Gastroesophageal sphincter (tissue), 4 donors: ENCODE measurements at places on chromosomes 7 and 10.

DNA sequence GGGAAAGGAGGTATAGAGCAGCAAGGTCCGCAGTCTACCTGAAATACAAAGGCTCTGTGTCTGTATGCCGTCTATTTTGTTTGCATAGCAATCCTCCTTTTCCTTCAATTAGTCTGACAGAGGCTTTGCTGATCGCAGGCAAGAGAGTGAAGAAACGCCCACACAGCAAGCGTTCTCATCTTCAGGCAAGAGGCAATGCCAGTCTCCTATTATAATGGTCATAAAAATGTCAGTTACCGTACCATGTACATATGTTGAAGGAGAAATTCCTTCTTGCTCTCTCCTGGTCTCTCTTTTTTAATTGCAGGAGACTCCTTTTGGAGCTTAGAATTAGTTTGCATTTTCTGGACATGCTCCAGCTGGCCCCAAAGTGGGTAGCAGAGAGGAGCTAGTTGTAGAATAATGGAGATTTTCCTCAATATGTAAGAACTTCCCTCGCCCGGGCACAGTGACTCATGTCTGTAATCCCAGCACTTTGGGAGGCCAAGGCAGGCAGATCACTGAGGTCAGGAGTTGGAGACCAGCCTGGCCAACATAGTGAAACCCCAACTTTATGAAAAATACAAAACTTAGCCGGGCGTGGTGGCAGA, 139.5 kb downstream of the PFKFB3 start:
- ATAC-seq, result no peak

- ATAC-seq, result peak; percentile 37
Observed at GRCh38 chr7:51316666-51317581, at the start of gene COBL. COBL (minus strand) TSS chr7:51316809; CDS start chr7:51316633, 176 bp downstream.

DNA sequence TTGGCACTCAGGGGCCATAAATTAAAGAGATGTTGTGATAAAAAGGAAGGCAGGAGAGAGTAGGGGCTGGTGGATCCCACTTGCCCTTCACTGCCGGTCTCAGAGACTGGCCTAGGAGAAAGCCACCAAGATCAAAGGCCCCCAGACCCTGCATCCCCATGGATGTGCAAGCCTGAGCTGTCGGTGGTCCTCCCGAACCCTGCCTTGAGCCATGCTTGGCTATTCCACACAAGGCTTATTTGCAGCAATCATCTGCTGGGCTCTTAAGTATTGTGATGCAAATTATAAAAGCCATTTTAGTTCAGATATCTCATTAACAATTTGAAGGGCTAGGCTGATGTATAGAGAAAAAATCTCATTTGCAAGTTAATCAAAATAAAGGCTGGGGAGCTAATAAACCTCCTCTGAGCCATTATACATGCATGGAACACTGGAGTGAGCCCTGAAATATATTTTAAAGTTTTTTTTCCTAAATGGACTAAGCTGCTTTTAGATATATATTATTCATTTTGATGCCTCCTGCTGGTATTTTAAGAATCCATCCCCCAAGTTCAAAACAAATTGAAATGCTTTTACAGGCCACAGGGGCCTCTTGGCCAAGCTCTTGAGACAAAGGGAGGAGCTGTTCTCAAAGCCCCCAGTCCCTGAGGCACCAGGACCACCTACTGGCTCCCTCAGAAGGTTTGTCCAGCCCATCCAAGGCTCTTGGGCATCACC, 28.1 kb downstream of the OAT start:
- no peak for ATAC-seq

DNA sequence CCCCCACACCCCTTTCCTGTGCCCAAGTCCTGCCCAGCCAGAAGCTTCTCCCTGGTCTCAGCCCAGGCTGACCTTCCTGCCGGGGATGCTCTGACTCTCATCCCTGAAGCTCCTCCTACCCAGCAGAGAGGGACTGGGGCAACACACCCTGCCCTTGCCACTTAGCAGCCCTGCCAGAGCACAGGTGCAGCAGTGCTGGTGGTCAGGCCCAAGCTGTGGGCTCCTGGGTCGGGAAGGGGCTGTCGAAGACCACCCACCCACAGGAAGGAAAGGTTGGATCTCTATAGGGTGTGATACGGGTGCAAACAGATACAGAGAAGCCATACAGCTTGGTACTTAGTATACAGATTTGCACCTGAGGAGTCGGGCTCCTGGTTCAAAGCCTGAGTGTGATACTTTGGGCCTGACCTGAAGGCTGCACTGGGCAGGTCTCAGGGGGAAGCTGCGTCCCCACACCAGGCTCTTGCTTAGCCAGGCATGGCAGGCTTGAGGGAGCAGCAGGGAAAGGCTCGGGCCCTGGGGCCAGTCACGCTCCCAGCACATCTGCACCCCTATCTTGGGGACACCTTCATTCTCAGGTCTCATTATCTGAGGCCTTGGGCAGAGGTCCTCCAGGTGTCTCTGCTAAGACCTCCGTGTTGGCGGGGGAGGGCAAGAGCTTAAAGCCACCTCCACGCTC, 47.3 kb downstream of the TCERG1L start:
- ATAC-seq, result no peak

GRCh38 chr7:22301790-22302189, 55.2 kb downstream of the RAPGEF5 start:
- ATAC-seq, result no peak

DNA sequence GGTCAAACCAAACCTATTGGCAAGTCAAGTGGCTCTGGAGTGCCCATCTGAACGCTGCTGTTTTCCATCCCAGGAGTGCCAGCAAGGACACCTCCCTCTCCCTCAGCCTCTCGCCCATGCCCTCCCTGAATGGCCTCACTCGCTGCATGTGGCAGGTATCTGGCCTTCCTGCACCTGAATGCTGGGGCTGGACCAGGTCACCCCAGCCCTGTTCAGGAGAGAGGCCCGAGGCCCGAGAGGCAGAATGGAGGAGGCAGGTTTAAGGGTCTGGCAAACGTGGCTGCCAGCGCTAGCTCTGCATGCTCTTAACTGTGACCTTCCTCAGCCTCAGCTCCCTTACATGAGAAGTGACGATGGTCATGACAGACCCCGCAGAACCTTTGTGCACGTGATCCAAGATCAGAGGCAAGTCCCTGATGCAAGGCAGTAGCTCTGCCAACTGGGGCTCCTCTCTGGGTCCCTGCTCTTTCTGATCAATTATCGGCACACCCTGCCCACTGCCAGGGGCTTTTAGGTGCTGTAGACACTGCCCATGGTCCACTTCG, 295.7 kb upstream of the ZMIZ1 start:
- ATAC-seq, result no peak

DNA sequence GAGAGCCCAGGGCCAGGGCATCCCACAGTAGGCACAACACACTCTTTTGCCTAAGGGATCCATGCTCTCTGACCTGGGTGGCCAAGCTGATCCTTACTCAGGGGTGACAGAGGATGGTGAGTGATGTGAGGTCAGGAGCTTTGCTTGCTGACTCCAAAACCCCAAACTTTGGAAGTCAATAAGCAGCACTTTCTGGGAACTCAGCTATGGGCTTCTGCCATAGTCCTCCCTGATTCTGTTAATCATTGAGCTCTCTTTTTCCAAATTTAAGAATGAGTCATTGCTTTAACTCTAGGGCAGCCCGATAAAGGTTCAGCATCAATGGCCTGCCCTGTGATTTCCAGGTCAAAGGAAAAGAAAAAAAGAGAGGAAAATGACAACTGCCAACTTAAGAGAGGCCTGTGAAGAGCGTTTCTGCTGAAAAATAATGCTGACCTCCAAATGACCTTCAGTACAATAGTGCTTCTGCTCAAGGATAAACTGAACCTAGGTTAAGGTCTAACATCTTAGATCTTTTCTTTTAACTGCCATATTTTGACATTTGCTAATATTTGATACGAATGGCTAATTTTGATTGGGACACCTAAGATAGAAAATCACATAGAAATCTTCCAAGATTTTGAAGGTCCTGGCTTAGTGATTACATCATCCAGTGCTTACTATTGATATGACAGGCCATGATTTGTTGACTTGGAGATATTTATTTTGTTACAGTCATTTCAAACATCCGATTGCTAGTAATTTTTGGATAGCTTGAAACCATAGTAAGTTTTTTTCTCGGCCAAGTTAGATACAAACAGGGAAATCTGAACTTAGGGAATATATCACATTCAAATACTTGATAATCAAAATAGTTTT, 20.8 kb upstream of the RELN start:
- ATAC-seq, result no peak
